ENCODE measurements at places on chromosomes 11 and 22. TPM values are rescaled to one million over a fixed set of nuclear protein-coding genes. Genes with fewer than 3 reads are reported as not detected.

The MYO7A gene
- polyA plus RNA-seq, result 0.30 TPM

The SHANK3 gene
- 6.3 TPM for polyA plus RNA-seq

The TMPRSS13 gene
- not detected for polyA plus RNA-seq

The UCP3 gene
- 6.8 TPM for polyA plus RNA-seq

The OR51A2 gene
- not detected for polyA plus RNA-seq

The KRTAP5-7 gene
- 0.56 TPM for polyA plus RNA-seq

The TMEM121B gene
- polyA plus RNA-seq, result 15.8 TPM

The SYT8 gene
- not detected for polyA plus RNA-seq

The CHRM1 gene
- polyA plus RNA-seq, result not detected

The C11orf97 gene
- polyA plus RNA-seq, result not detected

The SHISAL1 gene
- polyA plus RNA-seq, result 21.6 TPM

The OR51E1 gene
- not detected for polyA plus RNA-seq
